ENCODE measurements at places on chromosomes 16 and 17.

- DNase-seq, result peak; percentile 75
Measured at GRCh38 chr17:67378454-67379250, 1.6 kb downstream of the PITPNC1 start.

DNA sequence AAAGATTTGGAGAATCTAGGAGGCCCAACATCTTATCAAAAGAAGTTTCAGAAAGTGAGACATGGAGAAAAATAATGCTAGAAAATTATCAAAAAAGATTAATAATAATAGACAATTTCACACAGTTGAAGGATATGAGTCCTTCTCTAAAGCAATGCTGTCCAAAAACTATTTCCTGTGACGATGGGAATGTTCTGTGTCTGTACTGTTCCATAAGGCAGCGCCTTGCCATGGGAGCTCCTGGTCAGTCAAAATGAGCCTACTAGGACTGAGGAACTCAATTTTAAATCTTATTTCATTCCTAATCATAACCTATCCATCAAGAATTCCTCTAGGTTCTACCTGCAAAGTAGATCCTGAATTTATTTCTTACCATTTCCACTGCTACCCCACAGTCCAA, 49.0 kb downstream of the CACNG1 start:
- no peak for DNase-seq

- no peak for DNase-seq
Measured at GRCh38 chr17:65230040-65230439, 92.9 kb downstream of the RGS9 start.

- DNase-seq, result no peak
Measured at GRCh38 chr16:81647527-81647926, 131.6 kb upstream of the PLCG2 start.

- peak; percentile 66 for DNase-seq
Measured at GRCh38 chr16:28925386-28926228, 569 bp upstream of the RABEP2 start.

DNA sequence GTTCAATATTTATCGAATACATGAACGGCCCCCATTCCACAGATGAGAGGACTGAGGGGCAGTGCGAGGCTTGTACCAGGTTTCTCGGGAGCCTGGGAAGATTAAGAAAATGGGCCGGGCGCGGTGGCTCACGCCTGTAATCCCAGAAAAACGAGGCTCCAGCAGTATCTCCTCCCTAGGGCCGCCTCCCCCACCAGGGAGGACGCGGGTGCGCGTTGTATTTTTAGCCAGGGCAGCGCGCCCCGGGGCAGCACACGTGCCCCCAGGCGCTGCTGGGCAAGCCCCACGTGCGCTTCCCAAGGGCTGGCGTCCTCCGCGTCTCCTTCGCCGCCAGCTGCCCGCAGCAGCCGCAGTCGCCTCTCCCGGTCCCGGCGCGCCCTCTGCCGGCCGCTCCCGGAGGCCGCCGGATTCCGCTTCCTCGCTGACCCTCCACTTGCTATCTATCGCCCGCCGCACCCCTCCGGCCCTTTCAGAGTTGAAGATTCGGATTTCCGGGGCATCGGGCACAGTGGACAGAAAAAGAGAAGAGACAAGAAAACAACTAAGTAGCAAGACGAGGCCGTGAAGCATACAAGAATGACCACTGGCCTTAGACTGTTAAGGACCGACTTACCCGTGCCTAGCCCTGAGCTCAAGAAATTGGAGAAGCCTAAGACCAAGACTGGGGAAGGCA, 1.9 kb upstream of the YBX2 start:
- DNase-seq, result peak; percentile 65

DNA sequence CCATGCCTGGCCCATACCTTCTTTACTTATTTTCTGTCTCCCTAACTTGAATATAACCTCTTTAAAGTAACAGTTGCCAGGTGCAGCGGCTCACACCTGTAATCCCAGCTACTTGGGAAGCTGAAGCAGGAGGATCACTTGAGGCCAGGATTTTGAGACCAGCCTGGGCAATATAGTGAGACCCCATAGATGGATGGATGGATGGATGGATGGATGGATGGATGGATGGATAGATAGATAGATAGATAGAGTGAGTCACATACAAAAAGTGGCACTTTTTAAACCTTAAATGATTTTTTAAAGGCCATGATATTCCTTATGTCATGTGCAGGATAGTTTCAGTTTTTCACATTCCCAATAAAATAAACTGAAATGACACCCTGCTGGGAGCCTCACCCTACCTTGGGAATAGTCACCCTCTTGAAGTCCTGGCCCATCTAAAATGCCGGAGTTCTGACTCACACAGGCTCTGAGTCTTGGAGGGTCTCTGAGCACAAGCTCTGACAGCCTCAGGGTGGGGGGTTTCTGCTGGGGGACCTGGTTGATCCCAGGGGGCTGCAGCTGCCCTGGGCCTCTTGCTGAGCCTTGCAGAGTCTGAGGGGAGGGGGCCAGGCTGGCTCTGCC, 26.2 kb downstream of the CPNE2 start:
- DNase-seq, result no peak

- no peak for DNase-seq
Measured at GRCh38 chr16:58843675-58844074, 109.6 kb upstream of the GOT2 start.

GRCh38 chr17:72717276-72717675, 375.2 kb downstream of the SLC39A11 start:
- no peak for DNase-seq

- no peak for DNase-seq
Measured at GRCh38 chr17:778096-778495, 4.0 kb downstream of the GLOD4 start.

DNA sequence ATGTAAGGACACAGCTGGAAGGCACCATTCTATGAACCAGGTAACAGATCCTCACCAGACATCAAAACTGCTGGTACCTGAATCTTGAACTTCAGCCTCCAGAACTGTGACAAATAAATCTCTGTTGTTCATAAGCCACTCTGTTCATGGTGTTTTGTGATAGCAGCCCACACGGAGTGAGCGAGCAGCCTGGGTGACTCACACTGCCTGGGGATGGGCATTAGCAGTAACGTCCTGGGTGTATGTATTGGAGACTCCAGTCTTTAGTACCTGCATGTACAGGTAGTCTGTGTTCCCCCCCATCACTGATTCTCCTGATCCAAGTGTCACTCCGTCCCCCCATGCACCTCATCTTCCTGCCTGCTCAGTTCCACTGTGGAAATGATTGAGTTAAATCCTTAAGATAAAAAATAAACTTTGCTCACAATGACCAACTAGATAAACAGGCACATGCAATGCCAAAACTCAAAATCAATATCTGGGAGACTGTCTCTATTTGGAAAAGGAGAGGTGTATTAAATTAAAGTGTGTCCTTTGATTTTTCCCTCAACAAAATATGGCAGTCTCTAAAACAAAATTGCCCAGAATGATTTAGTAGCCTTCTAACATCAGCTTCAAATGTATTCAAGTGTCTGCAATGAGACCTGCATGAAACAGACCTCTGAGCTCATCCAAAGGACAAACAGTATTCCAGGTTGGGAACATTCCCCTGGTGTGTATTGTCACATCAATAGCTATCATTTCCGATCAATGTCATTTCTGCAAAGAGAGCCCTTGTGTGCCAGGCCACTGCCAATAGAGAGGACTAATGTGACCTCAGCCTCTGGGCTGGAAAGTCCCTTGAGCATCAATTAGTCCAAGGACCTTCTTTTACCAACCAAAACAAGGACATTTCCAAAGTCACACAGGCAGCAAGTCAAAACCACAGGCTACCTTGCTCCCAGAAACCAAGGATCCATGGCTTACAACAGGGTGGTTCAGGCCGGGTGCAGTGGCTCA, 12.2 kb upstream of the VAT1L start:
- no peak for DNase-seq

DNA sequence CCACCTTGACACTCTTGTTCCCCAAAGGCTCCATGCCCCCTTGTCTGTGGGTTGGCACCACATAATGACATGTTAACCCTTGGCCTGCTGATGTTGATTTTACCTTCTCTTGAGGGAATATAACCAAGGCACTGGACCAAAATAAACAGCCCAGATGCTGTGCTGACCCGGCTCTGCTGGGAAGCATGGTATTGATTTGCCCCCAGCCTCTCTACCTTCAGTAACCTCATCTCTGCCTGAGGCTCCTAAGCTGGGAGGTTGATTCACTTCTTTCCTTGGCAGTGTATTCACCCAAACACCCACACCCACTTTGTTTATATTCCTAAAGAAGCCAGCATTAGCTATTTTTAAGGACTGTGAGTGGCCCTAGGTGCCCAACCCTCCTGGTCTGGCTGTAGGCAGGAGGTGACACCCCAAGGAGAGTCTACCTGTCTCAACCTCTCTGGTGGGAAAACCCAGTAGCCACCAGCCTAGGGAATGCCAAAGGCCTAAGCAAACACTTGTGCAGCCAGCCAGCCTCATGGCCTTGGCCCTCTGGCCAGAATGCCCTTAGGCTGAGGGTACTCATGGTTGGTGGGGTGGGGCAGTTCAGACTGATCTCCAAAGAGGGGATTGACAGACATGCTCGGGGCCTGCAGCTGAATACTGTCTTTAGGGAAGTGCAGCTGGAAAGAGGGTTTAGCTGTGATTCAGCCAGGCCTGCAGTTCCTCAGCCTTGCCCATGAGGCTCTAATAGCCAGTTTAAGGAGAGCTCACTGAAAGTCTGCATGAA, 42.7 kb downstream of the GNAO1 start:
- no peak for DNase-seq

GRCh38 chr17:65576939-65577338, 15.5 kb upstream of the AXIN2 start:
- no peak for DNase-seq

DNA sequence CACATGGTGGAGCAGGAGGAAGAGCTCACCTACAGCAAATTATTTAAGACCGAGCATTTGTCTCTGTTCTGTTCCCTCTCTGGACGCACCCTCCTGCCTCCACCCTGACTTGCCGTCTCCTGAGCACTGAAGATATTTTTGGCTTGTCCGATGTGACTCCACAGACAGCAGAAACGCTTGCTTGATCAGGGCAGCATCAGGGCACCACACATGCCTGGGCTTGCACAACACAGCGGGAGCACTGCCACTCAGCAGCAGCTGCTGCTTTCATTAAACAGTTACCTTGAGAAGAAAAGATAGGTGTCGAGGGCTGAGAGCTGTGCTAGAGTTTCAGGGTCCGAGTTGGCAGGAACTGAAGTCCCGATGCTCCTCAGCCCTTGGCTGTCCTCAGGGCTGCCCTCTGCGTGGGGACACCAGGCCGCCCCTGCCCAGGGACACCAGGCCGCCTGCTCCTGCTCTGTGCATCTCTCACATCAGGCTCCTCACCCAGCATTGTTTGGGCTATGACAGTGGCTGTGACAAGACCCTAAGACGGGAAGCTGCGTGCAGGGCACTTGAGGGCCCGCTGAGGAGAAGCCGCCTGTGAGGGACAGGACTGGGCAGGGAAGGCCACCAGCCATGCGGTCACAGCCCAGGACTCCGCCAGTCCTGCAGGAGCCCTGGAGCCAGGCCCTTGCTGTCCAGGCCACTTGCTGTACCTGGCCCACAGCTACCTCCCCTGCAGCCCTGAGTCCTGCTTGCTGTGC, 21.3 kb upstream of the CDH15 start:
- DNase-seq, result no peak

- no peak for DNase-seq
Measured at GRCh38 chr16:61915569-61915968, 120.7 kb downstream of the CDH8 start.

DNA sequence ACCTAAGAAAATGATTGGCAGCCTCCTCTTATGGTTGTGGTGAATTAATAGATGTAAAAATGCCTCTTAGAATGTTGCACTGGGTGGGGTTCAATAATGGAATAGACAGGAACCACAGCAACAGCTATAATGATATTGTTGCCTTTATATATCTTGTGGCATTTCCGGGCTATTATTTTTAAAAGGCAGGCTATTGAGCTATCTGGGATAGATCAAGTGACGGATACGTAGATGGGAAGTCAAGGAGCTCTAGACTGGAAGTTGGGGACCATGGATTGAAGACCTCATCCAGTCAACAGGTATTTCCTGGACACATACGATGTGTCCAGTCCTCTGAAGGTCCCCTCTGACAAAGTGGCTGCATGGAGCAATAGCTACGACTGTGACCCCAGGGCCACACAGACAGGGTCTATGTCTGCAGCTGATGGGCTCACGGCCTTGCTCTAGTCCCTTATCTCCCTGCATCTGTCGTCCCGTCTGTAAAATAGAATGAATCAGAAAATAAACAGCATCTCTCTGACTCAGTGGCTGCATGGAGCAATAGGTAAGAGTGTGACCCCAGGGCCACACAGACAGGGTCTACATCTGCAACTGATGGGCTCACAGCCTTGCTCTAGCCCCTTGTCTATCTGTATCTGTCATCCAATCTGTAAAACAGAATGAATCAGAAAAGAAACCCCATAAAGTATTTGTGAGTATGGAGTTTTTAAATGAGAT, 117.7 kb upstream of the FOXF1 start:
- no peak for DNase-seq

- DNase-seq, result peak; percentile 46
Measured at GRCh38 chr17:7435676-7436555, 681 bp downstream of the TMEM102 start.

- DNase-seq, result no peak
Measured at GRCh38 chr16:65658349-65658748, 536.5 kb upstream of the CDH11 start.

DNA sequence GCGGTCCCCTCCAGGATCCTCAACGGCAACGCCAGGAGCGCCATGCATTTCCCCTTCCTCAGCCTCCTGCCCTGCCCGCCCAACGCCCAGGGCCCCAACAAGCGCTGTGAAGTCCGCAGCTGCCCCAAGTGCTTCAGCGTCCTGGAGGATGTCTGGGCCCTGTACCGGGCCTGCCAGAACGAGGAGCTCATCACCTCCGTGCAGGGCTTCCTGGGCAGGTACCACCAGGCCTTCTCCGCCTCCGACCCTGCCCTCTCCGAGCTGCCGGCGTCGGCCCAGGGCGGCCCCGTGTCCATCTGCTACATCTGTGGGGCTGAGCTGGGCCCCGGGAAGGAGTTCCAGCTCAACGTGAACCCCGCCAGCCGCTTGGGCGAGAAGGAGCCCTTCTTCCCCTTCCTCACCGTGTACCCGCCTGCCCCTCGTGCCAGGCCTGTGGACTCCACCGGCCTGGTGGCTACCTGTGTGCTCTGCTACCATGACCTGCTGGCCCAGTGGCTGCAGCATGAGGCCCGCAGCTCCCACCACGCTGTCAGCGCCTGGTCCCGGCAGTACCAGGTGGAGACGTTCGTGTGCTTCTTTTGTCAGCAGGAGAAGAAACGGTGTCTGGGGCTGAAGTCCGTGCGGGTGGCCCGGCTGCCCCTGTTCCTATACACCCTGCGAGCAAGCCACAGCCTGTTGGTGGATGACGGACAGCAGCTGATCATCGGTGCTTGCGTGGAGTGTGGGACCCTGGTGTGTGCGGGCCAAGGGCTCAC, 58.9 kb upstream of the CIBAR2 start:
- DNase-seq, result no peak

- DNase-seq, result no peak
Measured at GRCh38 chr17:1192911-1193699, 13.3 kb upstream of the ABR start.

GRCh38 chr16:82603784-82604411, 22.9 kb upstream of the CDH13 start:
- DNase-seq, result no peak

Data from T-helper 9 cell (primary cell).